NT2/D1 (cell line): ENCODE measurements at places on chromosomes 16 and 17.

DNA sequence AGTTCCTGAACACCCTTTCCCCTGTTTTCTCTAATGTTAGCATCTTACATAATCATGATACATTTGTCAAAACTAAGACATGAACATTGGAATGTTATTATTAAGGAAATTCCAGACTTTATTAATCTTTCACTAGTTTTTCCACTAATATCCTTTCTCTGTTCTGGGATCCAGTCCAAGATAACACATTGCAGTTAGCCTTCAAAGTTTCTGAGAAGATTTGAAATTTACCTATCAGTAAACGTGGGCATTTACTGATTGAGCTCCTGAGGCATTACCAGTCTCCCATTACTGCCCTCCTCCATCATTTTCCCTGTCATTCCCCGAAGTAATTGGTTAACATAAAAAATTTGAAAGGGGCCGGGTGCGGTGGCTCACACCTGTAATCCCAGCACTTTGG is 5.7 kb upstream of the CD300LG start:
- DNase-seq = no peak

GRCh38 chr17:16027708-16028584 is 28.3 kb downstream of the TTC19 start:
- no peak for DNase-seq

DNA sequence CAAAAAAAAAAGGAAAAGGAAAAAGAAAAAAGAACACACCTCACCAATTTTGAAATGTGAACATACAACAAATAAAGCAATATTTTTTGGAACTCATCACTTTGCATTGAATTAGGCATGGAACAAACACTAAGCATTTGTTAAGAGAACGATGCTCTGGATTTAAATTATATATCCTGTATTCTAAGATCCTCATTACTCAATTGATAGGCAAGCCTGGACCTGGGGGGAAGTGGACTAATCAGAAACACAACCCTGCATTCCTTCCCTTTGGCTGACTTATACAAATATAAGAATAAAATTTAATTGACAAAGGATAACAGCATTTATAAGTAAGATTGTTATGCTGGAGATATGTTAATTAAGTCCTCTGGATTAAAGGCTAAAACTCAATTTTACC is 2.2 kb downstream of the GJC1 start:
- no peak for DNase-seq

DNA sequence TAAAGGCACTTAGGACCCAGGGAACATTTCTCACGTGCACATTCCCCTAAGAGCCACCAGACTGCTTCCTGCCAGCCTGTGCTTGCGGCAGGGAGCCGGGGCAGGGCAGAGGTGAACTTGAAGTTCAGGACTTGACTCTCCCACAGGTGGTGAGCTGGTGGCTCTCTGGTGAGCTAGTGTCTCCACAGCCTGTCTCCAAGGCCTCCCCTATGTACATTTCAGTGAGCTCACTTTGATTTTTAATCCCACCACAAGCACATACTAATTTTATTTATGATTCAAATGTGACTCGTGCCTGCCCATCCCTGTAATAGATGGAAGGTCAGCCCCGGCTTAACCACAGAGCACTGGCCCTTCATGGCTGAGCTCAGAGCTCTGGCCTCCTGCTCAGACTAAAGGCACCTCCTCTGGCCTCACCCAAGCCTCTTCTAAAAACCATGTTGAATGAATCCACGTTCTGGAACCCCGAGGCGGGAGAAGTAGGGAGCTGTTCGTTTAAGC is 9.2 kb downstream of the SNN start:
- no peak for DNase-seq

GRCh38 chr16:65884018-65884417 is 482.5 kb upstream of the CDH5 start:
- DNase-seq = no peak

- no peak for DNase-seq
Observed at GRCh38 chr17:9279893-9280292, 258.6 kb downstream of the NTN1 start.

GRCh38 chr16:88545781-88546180 is 24.4 kb upstream of the ZC3H18 start:
- DNase-seq = no peak

- DNase-seq = no peak
Observed at GRCh38 chr17:80839970-80840369, 151.7 kb upstream of the CHMP6 start.

DNA sequence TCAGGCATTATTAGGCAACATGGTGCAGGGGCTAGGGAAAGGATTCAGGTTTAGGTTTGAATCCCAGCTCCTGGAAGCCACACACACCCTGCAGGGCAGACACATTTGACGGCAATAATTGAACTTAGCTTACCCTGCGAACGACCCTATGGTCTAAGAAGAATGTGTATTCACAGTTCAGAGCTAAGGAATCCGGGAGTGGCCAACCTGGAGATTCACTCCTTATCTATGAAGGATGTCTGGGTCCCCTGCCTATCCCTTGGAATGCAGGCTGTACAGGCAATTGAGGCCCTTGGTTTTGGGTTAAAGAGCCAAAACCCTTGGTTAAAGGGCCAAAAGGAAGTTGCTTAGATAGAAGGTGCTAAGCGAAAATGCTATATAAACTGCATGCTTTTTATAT is 2.9 kb upstream of the SYT17 start:
- DNase-seq = no peak

- no peak for DNase-seq
Observed at GRCh38 chr17:45147581-45148182, 593 bp upstream of the HEXIM1 start.

DNA sequence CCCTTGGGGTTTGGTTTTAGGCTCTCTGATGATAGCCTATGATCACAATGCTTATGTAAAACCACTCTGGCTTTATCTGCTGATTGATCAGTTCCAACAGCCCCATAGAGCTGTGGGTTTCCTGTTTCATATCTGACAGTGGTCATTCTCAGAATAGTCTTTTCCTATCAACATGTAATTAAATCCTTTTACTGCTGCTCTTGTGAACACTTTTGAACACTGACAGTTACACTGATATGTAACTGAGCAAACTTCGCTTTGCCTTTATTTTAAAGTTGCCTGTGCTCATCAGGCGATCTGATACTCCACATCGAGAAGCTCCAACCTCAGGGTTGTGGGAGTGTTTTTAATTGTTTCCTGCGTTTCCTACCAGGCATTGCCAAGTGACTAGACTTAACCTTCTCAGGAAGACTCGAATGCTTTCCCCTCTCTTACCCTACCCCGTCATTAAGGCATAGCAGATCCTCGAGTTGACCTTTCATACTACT is 17.3 kb upstream of the CLEC18B start:
- DNase-seq = no peak

GRCh38 chr16:66585481-66586239 is 6.4 kb downstream of the CMTM2 start:
- DNase-seq = no peak

DNA sequence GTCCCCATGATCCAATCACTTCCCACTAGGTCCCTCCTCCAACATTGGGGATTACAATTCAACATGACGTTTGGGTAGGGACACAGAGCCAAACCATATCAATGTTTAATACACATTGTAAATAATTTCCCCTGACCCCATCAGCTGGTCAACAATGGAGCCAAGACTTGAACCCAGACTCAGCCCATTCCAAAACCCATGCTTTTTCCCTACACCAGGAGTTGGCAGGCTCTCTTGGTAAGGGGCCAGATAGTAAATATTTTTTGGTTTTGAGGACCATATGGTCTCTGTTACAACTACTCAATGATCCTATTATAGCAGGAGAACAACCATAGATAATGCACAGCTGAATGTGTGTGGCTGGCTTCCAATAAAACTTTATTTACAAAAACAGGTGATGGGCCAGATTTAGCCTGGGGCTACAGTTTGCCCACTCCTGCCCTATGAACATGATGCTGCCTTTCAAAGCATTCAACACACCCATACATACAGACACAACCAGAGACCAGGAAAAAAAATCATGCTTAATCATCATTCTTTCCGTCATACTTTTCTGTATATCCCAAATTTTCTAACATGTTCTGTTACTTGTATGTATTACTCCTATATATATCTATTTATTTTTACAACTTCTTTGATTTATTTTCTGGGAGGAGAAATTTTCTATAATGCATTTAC is 22.1 kb upstream of the MSI2 start:
- no peak for DNase-seq

DNA sequence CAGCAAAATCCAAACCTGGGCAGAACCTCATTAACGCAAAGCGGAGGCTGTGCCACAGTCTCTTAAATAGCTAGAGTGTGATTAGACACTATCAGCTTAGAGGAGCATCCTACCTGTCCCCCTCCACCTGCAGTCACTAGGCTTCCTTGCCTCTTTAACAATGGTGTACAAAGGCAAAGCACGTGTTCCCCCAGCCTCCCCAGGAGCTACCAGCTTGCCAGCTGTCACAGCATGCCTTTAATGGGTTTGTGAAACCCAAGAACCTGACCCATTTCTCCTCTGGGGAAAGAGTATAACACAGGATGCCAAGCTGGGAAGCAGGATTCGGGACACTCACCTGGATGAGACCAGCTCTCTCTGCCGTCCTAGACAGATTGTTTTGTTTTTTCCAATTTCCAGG is 37.2 kb upstream of the TBX2 start:
- no peak for DNase-seq

- DNase-seq = no peak
Observed at GRCh38 chr16:48576927-48577326, 33.1 kb downstream of the N4BP1 start.

GRCh38 chr17:39208136-39208535 is 8.1 kb downstream of the RPL19 start:
- DNase-seq = no peak

GRCh38 chr17:45984368-45984767 is 14.7 kb upstream of the STH start:
- no peak for DNase-seq

- no peak for DNase-seq
Observed at GRCh38 chr17:63805591-63805990, 21.6 kb upstream of the PSMC5 start.

DNA sequence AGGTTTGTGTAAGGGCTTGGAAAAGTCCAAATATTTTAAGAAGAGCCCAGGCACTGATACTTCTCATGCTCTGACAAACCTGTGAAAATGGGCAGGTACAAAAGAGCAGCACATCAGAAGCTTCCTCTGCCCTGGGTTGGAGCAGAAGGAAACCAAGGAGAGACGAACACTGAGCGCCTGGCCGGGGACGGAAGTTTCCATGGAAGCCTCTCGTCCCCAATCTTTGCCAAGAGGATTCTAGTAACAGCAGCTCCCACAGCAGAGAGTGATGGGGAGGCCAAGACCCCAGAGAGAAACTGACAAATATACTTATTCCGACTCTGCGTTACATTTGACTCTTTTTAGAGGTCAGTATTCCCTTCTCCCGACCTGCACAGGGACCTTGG is 268.5 kb downstream of the C16orf95 start:
- DNase-seq = no peak

DNA sequence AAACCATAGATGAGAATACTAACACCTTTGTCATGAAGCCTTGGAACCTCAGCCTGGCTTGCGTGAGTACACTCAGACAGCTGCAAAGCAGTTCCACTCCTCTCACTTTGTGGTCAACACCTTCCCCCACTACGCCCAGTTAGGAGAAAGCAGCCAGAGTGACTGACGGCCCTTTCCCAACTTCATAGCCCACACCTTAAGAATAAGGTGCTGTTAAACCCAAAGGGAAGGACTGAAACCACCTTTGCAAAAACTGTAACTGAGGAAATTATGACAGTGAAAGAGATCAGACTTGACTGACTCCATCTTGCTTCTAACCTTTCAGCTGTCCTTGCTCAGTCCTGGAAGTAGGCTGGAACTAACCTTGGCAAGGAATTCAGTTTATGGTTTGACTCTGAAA is 13.7 kb downstream of the N4BP1 start:
- DNase-seq = no peak

DNA sequence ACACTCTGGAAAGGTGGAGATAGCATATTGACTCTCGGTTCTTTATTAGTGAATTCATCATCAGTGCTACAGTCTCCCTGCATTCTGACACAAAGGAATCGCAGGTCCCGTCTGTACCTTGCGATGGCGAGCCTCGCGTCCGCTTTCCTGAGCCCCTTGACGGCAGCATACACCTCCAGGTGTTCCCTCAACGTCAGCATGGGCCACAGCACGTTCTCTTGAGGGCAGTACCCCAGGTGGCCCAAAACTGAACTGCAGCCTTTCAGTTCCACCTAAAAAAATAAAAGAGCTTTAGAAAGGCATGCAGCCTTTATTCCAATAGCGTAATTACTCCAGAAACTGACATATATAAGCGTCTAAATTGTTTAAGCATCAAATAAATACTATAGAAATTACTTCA is 24.2 kb upstream of the ABCA9 start:
- peak; percentile 40 for DNase-seq

GRCh38 chr16:11094075-11094856 is 149.9 kb downstream of the CLEC16A start:
- no peak for DNase-seq

GRCh38 chr17:10198509-10199249 is at the start of gene GAS7:
GAS7 (minus strand) TSS chr17:10198606.
- no peak for DNase-seq

- no peak for DNase-seq
Observed at GRCh38 chr16:77761204-77761603, 27.2 kb upstream of the VAT1L start.

DNA sequence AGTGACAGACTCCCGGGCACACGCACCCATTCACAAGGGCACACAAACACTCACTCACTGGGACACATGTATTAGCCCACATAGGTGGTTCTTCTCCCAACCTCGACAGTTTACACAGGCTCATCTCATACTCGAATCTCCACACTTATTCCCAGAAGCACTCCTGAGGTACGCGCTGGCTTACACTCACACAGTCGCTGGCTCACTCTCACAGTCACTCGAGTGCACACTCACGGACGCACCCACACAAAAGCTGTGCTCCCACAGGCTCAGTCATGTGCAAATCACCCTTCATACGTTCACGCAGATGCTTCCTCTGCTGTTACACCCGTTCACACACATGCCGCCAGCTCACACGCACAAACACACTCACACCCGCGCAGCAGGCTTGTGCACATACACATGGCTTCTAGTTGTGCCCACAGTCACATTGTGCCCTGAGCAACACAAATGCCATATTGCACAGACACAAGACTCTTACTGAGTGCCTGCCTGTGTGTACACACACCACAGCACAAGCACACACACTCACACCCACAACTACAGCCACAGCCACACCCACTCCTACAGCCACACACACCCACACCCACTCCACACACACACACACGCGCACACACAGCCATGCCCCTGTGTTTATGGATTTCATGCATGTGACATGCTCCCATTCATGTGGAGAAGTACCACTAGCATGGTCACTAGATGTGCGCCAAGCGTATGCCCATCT is 8.4 kb upstream of the PRR29 start:
- DNase-seq = no peak

DNA sequence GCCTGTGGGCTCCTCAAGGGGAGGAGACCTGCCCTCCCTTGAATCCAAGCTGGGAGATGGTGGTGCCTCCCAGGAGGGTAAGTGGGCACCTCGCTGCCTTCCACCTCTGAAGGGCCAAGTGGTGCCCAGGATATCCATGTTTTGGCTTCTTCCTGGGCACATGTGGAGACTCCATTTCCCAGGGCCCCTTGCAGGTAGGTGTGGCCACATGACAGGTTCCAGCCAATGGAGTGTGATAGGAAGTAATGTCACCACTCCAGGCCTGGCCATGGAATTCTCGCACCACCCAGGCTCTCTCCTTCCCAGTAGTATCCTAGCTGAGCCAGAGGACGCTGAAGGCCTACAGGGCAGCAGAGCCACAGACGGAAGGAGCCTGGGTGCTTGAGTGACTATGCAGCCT is 17.6 kb upstream of the PEMT start:
- no peak for DNase-seq
